Left hindlimb (tissue), 1 donor: ENCODE measurements at places on chromosomes 3 and 15.

- peak; percentile 35 for DNase-seq
Observed at GRCh38 chr15:39961051-39961450, 27.1 kb downstream of the EIF2AK4 start.

DNA sequence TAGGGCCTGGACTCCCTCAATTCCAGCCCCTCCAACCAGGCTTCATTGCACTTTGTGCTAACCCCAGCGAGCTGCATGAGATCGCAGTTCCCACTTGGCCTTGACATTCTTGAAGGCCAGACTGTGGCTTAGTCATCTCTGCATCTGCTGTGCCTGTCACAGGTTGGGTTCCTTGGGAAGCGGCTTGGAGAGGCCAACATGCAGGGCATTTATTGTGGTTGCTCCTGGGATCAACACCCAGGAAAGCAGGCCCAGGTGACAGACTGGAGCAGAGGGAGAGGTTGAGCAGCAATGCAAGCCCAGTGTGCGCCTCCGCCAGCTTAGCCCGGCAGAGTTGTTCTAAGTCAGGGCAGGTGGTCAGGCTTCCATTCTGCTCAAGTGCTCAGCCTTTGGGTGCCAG is 10.5 kb downstream of the ABCF3 start:
- DNase-seq, result no peak

DNA sequence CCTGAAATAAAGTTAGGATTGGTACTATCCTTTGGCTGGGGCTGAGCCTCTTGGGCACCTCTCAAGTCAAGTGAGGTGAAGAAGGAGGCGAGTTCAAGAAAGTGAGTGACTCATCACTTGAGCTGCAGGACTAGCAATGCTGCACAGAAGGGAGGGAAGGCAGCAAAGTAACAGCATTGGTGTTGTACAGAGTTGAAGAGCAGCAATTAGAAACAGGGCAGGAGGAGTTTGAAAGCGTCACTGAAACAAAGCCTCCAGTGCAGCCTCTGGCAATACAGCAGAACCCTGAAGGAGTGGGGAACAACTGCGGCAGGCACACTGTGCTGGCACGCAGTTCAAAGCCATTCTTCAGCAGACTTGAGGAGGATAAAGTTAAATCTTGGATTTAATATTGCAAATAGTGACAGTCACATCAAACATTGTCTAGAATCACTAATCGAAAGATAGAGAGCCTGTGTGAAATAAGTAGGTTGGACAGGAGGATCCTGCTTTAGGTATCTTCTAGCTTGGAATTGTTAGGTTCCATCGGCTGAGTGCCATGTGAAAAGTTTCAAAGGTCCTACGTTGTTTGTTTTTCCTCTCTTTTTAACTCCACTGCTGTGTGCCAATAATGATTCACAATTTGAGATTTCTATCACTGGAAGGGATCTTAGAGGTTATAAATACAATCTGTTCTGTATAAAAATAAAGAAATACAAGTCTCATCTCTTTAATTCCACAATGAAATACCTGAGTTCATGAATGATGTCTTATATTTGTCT is 479.8 kb downstream of the NAALADL2 start:
- no peak for DNase-seq

DNA sequence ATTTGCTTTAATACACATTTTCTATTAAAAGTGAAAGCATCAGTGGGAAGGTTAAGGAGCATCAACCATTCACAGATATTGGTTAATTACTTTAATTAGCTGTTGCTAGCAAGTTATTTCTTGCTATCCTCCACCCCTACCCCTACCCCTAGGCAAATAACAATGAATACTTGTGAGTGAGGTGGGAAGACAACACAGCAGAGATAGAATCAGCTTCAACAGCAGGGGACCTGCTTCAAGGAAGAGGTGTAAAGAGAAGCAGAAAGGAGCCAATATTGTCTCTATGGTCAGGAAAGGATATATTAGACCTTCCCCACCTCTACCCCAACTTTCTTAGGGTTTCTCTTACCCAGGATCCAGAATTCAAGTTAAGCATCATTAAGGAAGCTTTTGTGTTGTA is 149.4 kb downstream of the SNRK start:
- DNase-seq, result no peak

- DNase-seq, result no peak
Observed at GRCh38 chr15:93164409-93164808, 75.4 kb upstream of the RGMA start.

DNA sequence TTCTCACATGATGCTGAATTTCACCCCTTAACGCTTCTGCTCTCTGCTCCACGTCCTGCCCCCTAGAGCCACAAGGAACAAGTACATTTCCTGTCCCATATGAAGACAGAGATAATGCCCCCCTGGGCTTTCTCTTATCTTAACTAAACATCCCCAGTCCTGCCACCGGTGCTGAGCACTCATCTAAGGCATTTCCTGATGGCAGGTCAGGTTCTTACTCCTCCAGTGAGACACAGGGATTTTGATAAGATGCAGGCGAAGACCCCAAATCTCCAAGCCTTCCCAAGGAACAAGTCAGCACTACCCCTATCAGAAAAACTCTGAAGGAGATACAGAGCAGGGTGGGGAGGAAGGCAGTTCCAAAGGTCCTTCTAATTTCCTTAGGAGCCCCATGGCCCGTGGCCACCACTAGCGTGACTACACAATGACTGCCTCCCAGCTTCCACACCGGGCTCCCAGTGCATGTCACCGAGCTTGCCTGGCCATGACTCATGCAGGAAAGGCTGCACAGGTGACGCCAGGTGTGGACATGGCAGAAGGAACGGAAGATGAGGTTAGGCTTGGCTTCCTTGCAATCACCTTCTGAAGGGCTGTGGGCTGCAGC is 152.9 kb downstream of the XXYLT1 start:
- no peak for DNase-seq

GRCh38 chr3:51350751-51351150 is 34.3 kb upstream of the MANF start:
- no peak for DNase-seq
